ENCODE measurements at places on chromosomes 2 and 18.

DNA sequence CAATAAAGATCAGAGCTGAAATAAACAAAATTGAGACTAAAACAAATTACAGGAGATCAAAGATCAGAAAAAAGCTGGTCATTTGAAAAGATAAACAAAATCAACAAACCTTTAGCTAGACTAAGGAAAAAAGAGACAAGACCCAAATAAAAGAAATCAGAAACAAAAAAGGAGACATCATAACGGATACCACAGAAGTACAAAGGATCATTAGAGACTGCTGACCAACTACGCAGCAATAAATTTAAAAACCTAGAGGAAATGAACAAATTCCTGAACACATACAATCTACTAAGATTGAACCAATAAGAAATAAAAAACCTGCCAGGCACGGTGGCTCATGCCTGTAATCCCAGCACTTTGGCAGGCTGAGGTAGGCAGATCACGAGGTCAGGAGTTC, 33.7 kb downstream of the USP34 start:
- DNase-seq: no peak

DNA sequence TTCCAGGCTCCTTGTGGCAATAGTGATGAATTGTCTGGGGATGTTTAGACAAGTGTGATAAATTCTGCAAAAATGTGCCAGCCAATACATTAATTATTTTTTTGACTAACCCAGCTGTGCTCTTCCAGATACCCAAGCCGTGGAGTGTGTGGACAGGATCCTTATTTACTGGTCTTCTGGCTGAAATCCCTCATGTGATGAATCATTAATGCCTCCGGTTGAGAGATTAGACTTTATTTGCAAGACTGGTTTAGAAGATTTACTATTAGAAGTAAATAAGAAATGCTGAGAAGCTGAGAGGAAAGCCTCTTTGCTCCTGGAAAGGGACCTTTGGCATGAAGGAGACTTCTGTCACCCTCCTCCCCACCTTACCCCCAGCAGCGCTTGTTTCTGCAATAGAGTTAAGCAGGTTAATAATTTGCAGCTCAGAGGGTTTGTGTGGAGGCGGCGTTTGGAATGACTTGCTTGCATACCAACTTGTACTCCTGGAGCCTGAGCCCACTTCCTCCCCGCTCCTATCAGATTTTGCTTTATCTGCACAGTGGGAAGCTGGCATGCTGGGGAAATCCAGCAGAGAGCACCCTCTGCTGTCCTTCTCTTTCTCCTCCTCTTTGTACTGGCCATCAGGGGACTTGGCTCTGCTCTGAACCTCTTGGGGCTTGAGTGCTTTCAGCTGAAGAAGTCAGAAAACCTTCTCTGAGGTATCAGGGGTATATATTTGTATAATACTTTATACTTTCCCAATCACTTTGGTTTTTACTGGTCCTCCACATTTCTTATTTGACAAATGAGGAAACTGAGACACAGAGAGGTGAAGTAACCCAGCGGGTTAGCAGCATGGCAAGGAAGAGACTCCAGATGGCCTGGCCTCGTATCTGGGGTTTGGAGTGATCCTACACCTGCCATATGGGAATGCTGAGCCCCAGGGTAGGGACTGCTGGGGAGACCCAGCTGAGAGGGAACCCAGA, 16.3 kb downstream of the SLC3A1 start:
- DNase-seq: no peak

DNA sequence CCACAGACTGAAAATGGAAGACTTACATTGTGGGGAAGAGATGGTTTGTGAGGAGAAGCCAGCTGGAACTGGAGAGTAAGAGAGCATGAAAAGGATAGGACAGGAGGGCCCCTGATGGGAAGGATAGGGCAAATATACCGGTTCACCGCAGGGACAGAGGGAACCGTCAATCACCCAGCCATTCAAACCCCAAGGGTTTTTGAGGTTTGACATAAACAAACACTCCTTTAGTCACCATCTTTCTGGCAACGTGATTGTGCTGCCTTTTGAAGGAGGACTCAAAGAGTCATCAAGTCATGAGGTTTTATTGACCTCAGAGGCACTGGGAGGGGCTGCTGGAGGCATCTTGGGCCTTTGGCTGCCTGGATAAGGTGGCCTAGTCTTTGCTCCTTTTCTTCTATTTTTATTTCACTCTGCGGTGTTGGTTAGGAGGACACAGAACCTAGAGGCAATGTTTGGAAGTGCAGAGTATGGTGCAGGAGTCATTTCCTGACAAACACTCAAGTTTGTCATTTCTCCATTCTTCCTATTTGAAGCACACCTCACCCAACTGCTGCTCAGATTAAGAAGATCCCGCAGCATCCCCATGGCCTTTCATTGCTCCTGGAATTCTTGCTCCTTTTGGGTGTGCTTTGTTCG, 487.3 kb upstream of the SPRED2 start:
- no peak for DNase-seq

- DNase-seq: no peak
Measured at GRCh38 chr2:162537651-162538050, 193.7 kb downstream of the GCA start.

DNA sequence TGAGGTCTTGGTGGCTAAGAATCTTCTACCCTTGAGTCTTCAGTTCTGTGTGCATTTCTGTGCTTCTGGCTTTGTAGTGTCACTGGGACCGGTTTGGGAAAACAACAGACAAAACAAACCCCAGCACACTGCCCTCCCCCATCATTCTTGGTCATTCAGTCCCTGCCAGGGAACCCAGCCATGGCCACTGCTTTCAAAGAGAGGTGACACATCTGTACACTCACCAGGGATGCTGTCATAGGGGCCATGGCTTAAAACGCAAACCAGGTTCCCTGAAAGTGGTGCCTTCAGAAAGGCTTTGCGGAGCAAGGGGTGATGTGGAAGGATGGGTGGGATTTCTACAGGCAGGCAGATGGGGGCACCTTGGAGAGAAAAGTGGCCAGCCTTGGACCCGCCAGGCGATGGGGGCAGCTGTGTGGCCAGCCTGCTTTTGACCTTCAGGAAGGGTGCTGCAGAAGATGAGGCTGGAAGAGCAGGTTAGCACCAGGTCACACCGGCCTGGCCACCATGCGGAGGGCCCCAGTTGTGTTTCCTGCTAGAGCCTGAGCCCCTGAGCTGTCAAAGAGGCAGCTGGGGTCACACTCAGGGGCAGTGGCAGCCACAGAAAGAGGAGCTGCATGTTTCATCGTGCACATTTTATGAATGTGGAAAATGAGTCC, 101.3 kb downstream of the INHBB start:
- no peak for DNase-seq

DNA sequence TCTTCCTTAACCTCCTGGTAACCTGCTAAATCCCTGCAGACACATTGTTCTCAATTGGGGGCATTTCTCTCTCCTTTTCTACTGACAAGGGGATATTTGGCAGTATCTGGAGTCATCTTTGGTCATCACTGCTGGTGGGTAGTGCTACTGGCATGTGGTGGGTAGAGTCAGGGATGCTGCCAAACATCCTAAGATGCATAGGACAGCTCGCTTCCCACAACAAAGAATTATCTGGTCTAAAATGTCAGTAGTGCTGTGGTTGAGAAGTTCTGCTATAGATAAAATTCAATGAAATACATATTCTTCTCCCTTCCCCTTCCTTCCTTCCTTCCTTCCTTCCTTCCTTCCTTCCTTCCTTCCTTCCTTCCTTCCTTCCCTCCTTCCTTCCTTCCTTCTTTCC, 18.7 kb upstream of the LHCGR start:
- no peak for DNase-seq

GRCh38 chr2:138615257-138615656, 113.7 kb downstream of the SPOPL start:
- no peak for DNase-seq

DNA sequence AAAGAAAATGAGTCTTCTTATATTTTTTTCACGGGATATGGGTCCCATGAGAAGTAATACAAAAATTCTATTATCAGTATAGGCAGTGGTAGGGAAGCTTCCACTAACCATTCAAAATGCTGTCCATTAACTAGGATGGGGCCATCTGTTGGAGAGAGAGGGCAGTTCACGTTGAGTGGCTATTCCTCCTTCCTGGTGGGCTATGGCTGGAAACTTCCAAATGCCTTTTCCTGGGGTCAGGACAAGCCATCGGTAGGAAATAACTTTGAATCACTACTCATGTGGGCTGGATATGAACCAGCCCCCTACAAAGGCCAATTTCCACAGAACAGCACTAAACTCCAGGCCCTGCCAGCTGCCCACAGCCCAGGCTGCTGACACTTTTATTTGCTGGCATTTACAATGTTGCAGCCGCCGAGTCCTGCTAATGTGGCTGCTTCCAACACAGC, 156.1 kb upstream of the HNRNPA3 start:
- no peak for DNase-seq

DNA sequence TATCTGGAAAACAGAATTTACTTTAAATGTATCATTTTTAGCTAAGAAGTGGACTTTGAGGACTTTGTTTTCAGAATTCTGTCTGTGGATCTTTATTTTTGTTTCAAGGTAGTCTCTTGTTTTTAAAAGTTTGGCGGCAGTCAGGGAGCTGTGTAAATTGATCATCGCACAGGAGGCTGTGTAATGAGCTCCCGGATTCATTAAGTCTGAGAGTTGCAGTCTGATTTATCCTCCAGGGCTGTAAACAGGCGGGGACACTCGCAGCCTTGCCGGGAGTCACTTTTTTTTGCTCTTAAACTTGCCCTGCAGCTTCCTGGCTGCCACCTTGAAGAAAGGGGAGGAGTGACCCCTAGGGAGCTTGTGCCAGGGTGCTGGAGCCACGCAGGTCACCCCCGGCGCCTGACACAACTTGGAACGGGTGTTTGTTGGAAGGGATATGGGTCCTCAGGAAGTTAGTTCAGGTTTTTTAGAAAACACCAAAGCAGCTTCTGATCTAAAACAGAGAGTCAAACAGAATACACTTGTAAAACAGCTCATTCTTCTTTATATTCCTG, 76.2 kb downstream of the DCDC2C start:
- DNase-seq: no peak

DNA sequence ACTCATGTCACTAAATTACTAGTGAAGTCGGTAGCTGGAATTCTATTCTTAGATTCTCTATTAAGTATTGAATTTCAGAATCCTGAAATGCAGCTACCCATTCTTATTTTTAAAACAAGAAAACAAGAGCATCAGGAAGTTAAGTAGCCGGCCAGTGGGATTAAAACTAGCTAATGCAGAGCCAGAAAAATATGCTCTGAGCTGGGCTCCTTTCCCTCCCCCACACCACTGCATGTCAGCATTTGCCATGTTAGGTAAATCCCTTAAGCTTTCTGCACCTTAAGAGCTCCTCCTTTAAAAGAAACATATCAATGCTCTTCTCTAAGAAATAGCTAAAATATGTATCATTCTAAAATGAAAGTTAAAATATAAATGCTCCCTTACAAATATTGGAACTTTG, 72.2 kb upstream of the MFF start:
- DNase-seq: no peak

GRCh38 chr18:48702346-48703027, 163.7 kb downstream of the CTIF start:
- DNase-seq: no peak

GRCh38 chr2:1546023-1546591, 132.8 kb downstream of the TPO start:
- peak; percentile 15 for DNase-seq

GRCh38 chr2:229715895-229716507, 1.6 kb upstream of the DNER start:
- DNase-seq: peak; percentile 18

DNA sequence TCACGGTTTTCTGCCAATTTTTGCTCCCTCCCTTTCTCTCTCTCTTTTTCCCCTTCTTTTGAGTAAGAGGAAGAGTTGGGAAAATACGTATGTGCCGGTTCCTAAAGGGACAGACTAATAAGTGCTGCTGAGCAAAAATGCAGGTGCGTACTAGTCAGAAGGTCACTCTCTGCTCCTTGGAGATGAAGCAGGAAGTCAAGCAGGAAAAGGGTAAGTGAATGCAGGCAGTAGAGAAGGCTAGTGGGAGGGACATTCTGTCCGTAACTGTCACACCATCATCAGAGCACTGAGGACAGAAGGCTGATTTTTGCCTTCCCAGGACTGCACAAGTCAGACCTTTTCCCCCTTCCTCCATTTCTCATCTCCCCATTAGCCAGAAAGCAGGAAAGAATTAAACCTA, 105.7 kb downstream of the CDH2 start:
- DNase-seq: no peak

DNA sequence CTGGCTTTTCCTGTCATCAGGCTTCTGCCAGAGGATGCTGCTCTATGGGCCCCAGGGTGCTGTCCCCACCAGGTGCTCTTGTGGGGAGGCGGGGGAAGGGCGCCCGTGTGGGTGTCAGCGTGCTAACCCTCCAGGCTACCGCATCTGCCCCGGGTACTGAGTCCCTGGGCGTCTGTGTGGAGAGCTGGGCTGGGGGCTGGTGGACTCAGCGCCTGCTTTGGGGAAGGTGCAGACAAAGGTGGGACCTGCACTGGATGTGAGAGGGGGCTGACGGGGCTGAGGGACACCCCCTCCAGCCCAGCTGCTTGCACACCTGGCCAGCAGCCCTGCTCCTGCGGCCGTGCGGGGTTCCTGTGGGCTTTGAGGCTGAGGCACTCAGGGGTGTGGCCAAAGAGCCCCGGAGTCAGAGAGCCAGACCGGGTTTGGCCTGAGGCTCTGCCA, 120.7 kb upstream of the PXDN start:
- DNase-seq: no peak

DNA sequence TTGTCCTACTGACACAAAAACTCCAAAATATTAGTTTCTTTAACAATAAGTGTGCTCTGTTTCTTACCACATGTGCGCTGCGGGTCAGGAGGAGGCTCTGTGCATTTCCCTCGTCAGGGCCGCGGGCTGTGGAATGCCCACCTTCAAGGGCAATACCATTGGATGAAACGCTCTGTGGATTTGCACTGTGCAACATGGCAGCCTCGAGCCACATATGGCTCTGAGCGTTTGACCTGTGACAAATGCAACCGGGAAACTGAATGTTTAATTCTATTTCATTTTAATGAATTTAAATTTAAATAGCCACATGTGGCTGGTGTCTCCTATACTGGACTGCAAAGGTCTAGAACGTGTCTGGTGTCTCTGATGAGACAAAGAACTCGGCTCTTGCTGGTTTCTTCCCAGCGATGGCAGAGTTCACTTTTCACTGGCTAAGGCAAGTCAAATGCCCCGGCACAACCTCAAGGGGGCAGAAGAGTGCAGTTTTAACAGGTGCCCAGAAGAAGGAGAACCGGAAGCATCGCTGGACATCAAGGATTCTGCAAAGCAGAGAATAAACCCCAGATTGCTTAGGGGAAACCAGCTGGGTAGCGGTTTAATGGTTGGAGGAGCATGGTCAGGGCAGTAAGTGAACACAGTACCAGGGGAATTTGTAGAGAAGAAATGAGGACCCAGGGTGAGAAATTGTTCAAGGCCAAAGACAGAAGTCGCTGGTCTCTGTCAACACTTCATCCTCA, 37.0 kb upstream of the TMEM18 start:
- no peak for DNase-seq

DNA sequence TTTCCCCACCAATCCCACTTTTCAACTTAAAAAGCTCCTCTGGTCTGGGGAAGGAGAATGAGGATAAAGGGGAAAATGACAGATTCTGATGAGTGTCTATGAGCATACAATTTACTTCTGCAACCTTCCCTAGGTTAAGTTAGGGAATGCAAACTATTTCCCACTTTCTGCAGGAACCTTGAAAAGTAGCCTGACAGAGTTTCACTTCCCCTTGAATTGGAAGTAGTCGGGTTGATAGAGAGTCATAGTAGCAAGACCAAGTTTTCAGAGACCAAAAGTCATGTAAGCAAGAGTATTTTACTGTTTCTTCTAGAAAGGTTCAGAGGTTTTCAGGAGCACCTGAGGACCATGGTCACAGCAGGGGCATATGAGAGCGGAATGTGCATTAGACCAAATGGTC, 815.1 kb downstream of the CPS1 start:
- DNase-seq: no peak

- DNase-seq: no peak
Measured at GRCh38 chr2:100403722-100404121, 13.7 kb downstream of the CHST10 start.

GRCh38 chr2:127034883-127035611, 71.9 kb downstream of the BIN1 start:
- DNase-seq: no peak

Data from stimulated activated CD4-positive, alpha-beta T cell treated with anti-CD3 and anti-CD28 coated beads, Interleukin-12 subunit alpha, Interleukin-12 subunit beta, amount 100 ng/mL, for 4 hours (primary cell).